ENCODE measurements at places on chromosomes 16 and 17.

- DNase-seq, result no peak
Observed at GRCh38 chr16:48609652-48610029, 339 bp downstream of the N4BP1 start.

- DNase-seq, result no peak
Observed at GRCh38 chr16:72568502-72568901, 396.5 kb upstream of the PMFBP1 start.

GRCh38 chr17:76738468-76738850 is 540 bp downstream of the MFSD11 start:
- no peak for DNase-seq

DNA sequence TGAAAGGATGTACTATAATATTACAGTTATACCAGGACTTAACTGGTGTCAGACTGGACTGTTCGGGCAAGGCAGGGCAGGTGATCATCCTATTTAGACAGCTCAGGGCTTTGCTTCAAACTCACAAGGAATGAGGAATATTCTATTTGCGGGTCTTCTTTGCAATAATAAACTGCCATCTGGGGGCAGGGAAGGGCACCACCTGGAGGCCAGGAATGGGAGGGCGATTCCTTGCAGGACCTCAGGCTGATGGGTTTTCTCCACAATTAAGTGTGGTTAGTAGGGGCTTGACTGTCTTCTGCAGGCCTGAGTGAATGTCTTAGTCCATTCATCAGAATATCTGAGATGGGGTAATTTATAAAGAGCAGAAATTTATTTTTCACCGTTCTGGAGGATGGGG is 424.1 kb downstream of the CA10 start:
- DNase-seq, result no peak

DNA sequence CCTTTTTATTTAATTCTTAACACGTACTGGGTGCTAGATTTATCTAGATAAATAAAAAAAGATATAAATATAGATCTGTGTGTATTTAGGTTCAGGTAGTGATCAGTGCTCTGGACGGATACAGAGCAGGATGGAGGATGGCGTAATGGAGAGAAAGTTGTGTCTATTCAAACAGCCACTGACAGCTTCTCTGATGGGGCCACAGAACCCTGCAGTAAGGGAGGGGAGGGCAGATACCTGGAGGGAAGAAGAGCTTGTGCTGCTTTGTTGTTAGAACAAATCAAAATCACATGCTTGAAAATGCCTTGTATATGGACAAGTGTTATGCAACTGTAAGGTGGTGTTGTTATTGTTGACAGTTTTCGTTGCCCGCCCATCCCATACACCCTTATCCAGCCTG is 170.2 kb downstream of the UTP18 start:
- DNase-seq, result no peak

GRCh38 chr17:57985675-57985974 is 2.4 kb downstream of the VEZF1 start:
- no peak for DNase-seq

DNA sequence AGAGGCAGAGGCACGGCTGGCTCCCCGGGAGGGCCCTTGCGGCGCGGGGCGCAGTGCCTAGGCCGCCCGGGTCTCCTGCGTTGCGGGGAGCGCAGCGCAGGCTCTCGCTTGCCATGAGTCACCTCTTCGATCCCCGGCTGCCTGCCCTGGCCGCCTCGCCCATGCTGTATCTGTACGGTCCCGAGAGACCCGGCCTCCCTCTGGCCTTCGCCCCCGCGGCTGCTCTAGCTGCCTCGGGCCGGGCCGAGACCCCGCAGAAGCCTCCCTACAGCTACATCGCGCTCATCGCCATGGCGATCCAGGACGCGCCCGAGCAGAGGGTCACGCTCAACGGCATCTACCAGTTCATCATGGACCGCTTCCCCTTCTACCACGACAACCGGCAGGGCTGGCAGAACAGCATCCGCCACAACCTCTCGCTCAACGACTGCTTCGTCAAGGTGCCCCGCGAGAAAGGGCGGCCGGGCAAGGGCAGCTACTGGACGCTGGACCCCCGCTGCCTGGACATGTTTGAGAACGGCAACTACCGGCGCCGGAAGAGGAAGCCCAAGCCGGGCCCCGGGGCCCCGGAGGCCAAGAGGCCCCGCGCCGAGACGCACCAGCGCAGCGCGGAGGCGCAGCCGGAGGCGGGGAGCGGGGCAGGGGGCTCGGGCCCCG is 390 bp downstream of the FOXL1 start:
- DNase-seq, result no peak
